ENCODE measurements at places on chromosomes 5 and 9. TPM values are rescaled to one million over a fixed set of nuclear protein-coding genes. Genes with fewer than 3 reads are reported as not detected.

Gene ITGA2
- 18.3 TPM for total RNA-seq

Gene PAEP
- total RNA-seq: not detected

Gene SPINK6
- 0.45 TPM for total RNA-seq

Gene URM1
- 55.2 TPM for total RNA-seq

Gene IL7R
- 4.6 TPM for total RNA-seq

Gene SPATA31E1
- total RNA-seq: not detected

Gene ACER2
- total RNA-seq: 10.6 TPM

Gene TAF9
- total RNA-seq: 53.7 TPM

Gene XRCC4
- 8.7 TPM for total RNA-seq

Gene PCYOX1L
- total RNA-seq: 10.1 TPM

Gene FOXD1
- total RNA-seq: 0.24 TPM

Gene AHRR
- 1.9 TPM for total RNA-seq

Gene SLCO6A1
- total RNA-seq: not detected

Gene MOB3B
- total RNA-seq: 35.8 TPM

Gene OCLN
- 176 TPM for total RNA-seq

Gene STC2
- 2.5 TPM for total RNA-seq

Gene TOR2A
- 29.8 TPM for total RNA-seq

Gene SLC6A3
- not detected for total RNA-seq

Gene HTR1A
- not detected for total RNA-seq

Gene MCIDAS
- total RNA-seq: 0.22 TPM

Gene CDKN2B-AS1
- 39.7 TPM for total RNA-seq

All from colonic mucosa (tissue), 4 donors.